Neural progenitor cell (in vitro differentiated cells): ENCODE measurements at places on chromosomes 4 and X.

- DNase-seq, result no peak
These were observed 71.8 kb downstream of the NBDY start for GRCh38 chrX:56800801-56801200.

DNA sequence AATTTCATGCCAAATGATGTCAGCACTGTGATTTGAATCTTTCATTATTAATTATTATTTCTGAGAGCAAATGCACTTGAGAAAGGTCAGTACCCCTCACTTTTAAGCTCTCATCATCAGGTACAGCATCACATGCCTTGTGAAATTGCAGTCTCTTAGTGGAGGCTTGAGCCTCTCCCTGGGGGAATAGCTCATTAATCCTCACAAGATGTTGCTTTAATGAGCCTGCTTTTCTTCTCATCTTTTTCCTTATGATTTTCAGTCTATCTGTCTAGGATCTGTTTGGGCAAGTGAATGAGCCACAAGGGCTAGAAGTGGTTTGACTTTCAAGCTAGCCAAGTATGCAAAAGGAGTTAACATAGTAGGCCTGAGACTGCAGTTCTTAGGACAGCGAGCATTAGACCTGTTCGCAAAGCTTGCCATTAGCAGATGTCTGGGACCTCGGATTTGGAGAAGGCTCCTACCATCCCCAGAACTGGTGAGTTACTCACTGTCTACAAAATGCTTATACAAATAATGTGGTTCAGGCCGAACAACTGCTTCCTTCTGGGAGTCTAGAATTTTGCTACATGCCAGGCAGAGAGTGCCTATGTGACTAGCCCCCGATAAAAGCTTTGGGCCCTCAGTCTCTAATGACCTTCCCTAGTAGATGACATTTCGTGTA lies 174.5 kb downstream of the IL15 start:
- no peak for DNase-seq

GRCh38 chr4:41525129-41525528 lies 12.8 kb upstream of the LIMCH1 start:
- peak; percentile 75 for DNase-seq

- no peak for DNase-seq
These were observed 54.0 kb upstream of the MAP3K15 start for GRCh38 chrX:19569121-19569805.

- DNase-seq, result no peak
These were observed 103.5 kb downstream of the MID1 start for GRCh38 chrX:10516781-10517322.

- DNase-seq, result no peak
These were observed 16.1 kb downstream of the TNIP3 start for GRCh38 chr4:121148000-121148399.

- DNase-seq, result peak; percentile 57
These were observed 102.1 kb upstream of the TENM3 start for GRCh38 chr4:182141061-182141460.

DNA sequence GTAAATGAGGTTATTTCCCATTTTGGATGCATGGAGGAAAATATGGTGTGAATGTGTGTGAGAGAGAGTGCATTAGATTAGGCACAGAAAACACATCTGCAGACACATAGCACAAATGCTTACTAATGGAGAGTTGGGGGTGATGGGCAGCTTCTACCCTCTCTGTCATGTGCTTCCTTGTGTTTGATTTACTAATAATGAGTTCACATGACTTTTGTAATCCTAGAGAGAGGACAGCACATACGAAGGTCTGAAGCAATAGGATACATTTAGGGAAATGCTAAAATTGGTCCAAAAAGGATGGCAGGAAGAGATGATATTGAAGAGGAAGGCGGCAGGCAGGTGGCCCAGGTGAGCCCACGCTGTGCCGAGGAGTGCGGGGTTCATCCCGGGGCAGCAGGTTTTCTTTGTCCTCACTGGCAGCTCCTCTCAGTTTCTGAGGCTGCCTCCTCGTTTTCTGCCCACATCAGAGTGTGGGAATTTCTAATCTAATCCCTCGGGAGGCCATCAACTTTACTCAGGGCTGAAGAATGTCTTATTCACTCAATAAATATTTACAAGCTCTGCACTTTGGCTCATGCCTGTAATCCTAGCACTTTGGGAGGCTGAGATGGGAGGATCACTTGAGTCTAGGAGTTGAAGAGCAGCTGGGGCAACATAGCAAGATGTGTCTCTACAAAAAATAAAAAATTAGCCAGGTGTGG lies 15.9 kb upstream of the MAP9 start:
- no peak for DNase-seq

- no peak for DNase-seq
These were observed 46.4 kb downstream of the FHL1 start for GRCh38 chrX:136193771-136194170.

GRCh38 chr4:4185528-4185927 lies 41.2 kb downstream of the OTOP1 start:
- DNase-seq, result no peak

GRCh38 chr4:12118651-12119213 lies 690.0 kb upstream of the HS3ST1 start:
- no peak for DNase-seq

- no peak for DNase-seq
These were observed 228.4 kb upstream of the VCX start for GRCh38 chrX:7614616-7615015.

DNA sequence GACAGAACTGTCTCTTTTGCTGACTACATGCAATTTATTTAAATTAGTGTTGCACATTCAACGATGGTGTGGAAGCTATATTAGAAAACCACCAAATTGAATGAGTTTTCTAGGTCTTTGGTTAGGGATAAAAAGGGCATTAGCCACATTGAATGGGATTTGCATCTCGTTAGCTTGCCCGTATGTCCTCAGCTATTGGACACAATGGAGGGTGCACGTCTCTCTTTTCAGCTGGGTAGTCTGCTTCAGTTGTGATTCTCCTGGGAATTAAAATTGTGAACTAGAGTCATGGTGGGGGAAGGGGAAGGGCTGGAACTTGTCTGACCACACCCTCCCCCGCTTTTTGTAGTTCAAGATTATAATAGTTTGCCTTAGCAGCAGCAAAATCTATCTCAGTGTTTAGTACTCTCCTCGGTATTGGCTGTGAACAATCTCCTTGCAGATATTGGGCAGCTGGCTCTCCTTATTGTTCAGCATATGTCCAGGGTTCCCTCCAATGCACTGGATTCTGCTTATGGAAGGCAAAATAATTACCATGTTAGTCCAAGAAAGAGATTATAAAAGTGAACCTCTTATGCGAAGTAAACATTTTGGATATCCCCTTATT lies 23.3 kb downstream of the TRIM2 start:
- peak; percentile 82 for DNase-seq
